ENCODE measurements at places on chromosomes 5 and 9.

- DNase-seq = no peak
These were observed 2.9 kb upstream of the LPCAT1 start for GRCh38 chr5:1526681-1527131.

GRCh38 chr9:16341177-16341576 lies 529.3 kb downstream of the BNC2 start:
- DNase-seq = no peak

DNA sequence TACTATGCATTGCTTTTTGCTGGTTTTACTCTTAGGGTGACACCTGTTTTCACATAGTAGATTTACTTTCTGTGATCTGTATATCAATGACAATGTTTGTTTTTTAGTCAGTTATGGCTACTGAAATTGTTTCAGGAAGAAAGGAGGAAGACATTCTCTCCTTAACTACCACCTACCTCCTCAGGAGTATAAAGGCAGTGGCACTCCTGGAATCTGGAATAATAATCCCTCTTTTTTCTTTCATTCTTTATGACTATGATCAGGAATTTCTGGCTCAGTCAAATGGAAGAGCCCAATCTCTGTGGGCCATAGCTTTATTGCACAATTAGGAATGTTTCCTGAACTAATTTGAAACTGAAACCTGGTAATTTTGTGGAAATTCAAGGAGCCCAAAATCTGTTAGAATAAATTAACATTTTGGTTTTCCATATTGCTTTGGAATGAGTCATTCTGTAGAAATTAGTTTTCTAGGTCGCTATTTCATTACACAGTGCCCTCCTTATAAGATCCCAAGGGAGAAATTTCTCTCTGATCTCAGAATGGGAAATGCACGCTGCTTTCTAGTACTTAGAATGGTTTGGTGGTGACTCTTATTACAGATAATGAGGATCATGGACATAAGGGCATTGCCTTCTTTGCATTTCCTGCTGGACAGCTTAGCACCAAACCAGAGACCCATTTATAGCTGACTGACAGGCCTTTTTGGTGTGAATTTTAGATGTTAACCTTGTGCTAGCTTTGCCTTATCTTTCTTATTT lies 95.3 kb upstream of the VLDLR start:
- DNase-seq = no peak

- no peak for DNase-seq
These were observed 245.7 kb upstream of the SLC30A5 start for GRCh38 chr5:68848091-68848490.

DNA sequence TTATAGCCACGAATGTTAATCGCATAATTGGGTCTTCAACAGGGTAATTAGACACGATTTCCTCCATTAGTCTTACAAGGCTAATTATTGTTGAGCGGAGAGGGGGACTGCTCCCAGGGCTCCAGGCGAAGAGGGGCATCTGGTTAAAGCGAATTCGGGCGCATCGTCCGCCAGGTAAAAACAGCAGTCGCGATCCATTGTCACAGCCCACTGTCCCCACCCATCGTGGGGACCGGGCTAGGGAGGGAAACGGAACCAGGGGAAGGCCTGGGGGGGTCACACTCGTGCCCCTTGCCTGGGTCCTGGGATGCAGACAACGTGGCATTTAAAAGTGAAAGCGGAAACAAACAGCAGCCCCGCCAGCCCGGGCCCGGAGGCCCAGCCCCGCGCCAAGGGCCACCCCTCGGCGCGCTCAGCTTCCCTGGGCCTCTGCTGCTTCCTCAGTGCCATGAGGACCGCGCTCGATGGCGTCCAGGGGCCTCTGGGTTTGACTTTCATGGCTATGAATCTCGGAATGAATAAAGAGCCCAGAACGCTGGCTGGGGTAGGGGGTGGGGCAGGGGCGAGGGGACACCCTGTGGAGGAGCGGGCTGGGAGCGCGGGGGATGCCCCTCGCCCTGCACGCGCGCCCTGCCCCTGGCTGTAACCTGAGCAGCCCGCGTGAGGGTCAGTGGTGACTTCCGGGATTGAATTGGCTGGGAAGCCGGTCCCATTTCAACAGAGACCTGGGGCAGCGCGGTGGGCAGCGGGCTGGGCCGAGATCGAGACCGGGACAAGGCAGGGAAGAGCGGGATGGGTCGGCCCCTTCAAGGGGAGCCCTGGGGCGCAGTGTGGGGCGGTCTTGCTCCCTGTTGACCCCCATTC lies 99.9 kb downstream of the GTF3C4 start:
- DNase-seq = peak; percentile 23

GRCh38 chr9:14119694-14120514 lies 194.0 kb downstream of the NFIB start:
- DNase-seq = no peak

- DNase-seq = no peak
These were observed 483.0 kb downstream of the SEMA5A start for GRCh38 chr5:9062873-9063272.

- no peak for DNase-seq
These were observed 74.3 kb downstream of the KIAA0825 start for GRCh38 chr5:94544031-94544650.

DNA sequence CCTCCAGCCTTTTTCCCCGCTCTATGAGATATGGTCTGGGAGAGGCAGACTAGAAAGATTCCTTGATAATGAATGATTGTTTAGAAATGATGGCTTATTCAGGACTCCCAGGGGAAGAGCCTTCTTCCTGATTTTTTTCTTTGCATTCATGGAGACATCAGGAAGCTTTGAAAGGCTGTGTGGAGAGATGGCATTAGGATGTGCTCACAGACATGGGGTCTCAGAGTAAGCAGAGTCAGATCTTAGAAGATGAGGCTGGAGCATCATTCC lies 37.1 kb downstream of the PPARGC1B start:
- DNase-seq = no peak

DNA sequence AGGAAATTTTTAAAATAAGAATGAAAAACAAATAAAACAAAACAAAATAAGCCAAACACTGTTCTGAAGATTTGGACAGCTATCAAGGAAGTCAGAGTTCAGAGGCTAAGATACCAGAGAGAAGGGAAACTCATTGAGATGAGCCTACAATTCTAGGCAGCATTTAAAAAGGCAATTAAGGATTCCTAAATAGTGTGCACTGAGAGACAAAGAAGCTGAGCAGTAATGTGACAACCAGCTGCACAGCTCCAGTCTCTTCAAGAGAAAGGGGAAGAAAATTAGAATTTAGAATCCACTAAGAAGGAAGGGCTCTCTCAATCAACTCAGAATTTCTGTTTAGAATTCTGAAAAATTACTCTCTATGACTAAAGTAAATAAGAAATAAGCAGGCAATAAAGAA lies 246.7 kb upstream of the COX7C start:
- no peak for DNase-seq

DNA sequence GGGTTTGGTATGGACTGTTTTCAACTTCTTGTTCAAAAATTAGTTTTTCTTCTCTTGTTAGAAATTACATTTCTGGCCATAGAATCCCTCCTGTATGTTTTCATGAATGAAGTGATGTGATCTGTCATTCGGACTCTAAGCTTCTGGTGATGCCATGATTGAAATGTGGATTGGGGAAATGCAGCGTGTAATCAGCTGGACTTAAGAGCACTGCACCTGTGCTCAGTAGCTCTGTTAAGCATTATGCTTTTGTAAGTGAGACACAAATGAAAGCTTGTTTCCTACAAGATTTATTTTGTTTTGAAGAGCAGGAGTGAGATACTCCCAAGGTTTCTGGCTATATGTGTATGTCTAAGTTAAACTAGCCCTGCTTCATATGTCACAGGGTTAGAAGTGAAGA lies 24.0 kb upstream of the FAM120AOS start:
- no peak for DNase-seq

- no peak for DNase-seq
These were observed 297.5 kb upstream of the COX7C start for GRCh38 chr5:86320266-86320665.

DNA sequence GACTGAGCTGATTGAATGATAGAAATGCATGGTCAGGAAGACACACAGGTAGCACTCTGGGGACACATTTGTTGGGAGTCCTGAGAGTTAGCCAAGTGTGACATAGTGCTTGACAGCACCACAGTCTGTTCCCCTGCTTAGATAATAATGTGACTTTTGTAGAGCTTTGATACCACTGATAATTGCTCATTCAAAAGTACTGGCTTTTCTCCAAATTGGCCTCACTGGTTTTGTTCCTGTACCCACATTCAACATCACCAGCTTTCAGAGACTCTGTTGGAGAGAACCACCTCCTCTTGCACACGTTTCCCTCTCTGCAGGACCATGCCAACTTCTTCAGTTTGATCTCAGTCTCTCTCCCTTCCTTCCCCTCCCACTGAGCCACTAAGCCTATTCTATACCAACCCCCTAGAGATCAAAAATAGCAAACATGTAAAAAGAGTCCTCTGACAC lies 52.5 kb upstream of the IL7R start:
- DNase-seq = no peak

- DNase-seq = no peak
These were observed 319.2 kb downstream of the GADD45G start for GRCh38 chr9:89923961-89924504.

GRCh38 chr5:32029781-32030180 lies 144.3 kb downstream of the GOLPH3 start:
- no peak for DNase-seq

DNA sequence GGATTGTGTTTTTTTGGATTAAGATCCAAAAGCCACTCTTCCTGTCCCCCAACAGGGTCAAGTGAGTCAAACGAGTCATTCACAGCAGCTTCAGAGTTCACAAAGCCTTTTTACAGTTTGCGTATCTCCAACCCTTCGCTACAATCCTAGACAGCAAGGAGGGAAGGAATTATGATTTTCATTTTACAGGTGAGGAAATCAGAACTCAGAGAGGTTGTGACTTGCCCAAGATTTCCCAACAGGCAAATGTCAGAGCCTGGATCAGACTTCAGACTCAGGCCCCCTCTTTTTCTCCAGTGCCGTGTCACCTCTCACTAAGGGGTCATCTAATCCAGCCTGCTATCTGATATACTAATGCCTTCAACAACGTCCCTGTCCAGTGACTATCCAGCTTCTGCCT lies 72.1 kb upstream of the XPA start:
- no peak for DNase-seq

DNA sequence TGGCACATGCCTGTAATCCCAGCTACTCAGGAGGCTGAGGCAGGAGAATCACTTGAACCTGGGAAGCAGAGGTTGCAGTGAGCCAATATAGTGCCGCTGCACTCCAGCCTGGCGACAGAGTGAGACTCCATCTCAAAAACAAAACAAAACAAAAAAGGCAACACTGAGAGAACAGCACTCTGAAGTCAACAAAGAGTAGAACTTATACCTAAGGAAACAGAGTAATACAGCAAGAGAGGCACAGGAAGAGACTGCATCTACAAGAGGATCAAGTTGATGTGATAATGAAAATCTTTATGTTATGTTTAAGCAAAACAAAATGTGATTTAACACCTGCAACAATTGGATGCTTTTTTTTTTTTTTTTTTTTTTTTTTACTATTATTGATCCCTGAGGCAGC lies 33.1 kb downstream of the FYB1 start:
- DNase-seq = no peak

DNA sequence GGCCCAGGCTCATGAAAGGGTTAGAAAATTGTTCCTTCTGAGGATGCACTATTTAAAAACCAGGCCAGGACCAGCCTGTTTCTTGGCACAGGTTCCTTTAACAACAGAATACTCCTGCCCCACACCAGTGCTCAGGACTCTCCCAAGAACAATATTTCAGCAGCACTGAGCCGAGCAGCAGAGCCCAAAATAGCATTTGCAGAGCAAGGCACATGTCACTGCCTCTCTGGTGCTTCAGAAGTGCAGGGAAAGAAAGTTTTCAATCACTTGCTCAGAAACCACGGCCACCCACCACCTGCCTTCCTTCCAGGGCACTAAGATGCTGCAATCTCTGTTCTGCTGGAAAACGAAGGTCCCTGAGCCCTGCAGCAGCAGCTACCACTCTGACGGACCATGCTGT lies 77.6 kb downstream of the SIL1 start:
- DNase-seq = no peak

GRCh38 chr5:163645421-163646416 lies 140.3 kb downstream of the MAT2B start:
- DNase-seq = no peak

- DNase-seq = peak; percentile 7
These were observed 910 bp downstream of the TRIM14 start for GRCh38 chr9:98117984-98118639.

- no peak for DNase-seq
These were observed 30.2 kb downstream of the SH3PXD2B start for GRCh38 chr5:172424111-172424490.

- DNase-seq = no peak
These were observed 517.7 kb upstream of the CLINT1 start for GRCh38 chr5:158376679-158377078.

DNA sequence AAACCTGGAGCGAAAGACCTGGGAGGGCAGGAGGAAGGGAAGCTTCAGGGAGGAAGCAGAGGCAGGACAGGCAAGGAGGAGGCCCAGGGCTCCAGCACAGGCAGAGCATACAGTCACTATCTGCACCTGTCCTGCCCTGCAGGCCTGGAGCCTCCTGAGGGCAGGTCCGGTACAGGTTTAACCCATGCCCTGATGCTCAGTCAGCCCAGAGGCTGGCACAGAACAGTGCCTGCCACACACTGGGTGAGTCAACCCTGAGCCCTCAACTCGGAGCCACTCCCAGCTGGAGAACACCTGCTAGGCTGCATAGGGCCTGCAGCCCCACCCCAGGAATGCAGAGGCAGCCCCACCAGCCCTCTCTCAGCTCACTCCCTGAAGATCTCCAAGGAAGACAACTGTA lies 161.5 kb upstream of the PHYKPL start:
- no peak for DNase-seq

DNA sequence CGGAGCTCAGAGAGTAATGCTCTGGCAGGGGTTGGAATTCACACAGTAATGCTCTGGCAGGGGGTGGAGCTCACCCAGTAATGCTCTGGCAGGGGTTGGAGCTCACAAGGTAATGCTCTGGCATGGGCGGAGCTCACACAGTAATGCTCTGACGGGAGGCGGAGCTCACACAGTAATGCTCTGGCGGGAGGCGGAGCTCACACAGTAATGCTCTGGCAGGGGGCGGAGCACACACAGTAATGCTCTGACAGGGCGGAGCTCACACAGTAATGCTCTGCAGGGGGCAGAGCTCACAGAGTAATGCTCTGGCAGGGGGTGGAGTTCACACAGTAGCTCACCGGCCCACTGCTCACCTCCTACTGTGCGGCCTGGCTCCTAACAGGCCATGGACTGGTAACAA lies 47.2 kb upstream of the LPCAT1 start:
- no peak for DNase-seq

- DNase-seq = no peak
These were observed 27.6 kb upstream of the ECM2 start for GRCh38 chr9:92563116-92564100.

DNA sequence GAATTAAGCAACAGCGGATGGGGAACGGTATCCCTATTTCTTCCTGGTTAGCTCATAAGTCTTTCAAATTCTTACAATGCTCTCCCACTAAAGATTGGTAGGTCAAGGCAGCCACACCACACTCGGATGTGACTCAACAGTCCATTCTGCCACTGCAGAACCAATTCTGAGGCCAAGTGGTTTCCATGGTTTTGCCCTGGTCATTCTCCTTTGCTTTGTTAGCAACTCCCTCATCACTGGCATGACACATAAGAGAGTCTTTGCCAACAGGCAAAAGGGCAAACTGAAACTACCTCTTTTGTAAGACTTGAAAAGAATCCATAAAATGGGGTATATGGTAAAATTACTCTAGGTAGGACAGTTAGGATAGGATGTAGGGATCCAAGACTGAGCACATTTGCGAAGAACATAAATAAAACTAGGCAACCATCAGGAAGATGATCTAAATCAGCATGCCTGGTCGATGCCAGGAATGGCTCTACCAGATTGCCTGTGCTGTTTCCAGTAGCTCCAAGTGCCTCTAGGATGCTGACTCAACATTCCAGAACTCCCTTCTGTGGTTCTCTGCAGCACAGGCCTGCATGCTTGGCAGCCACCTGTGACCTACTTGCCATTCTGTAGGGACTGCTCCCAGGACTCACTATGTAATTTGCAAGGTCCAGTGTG lies 105.4 kb downstream of the DCP2 start:
- no peak for DNase-seq
